Mesendoderm (in vitro differentiated cells): ENCODE measurements at places on chromosomes 2 and 18.

DNA sequence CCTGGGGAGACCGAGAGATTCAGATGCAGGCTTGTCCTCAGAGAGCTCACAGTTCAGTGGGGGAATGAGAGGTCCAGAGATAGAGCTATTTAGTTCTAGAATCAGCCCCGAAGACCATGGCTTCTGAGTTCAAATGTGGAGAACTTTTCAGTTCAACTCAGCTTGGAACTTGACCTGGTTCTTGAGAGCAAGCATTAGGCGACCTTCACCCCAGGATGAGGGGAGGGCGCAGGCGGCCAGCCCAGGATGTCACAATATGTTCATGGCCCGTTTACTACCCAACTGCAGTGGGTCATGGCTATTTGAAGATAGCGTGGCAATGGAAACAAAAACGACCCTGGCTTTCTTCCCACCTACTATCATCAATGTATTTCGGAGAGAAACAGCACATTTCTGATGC is 33.8 kb downstream of the DCDC2C start:
- no peaks in the 10 kb centered on the region for H3K36me3 ChIP-seq
- H3K4me3 ChIP-seq, result no peak overlapping the region
- H3K27ac ChIP-seq, result no peak overlapping the region
- no peak for DNase-seq
- no peaks in the 10 kb centered on the region for H3K4me1 ChIP-seq

- DNase-seq, result no peak
- H3K27me3 ChIP-seq, result no peaks in the 10 kb centered on the region
- H3K36me3 ChIP-seq, result no peaks in the 10 kb centered on the region
- no peaks in the 10 kb centered on the region for H3K4me1 ChIP-seq
- H3K27ac ChIP-seq, result no peak overlapping the region
These were observed 18.2 kb downstream of the SATB2 start for GRCh38 chr2:199439542-199439941.

DNA sequence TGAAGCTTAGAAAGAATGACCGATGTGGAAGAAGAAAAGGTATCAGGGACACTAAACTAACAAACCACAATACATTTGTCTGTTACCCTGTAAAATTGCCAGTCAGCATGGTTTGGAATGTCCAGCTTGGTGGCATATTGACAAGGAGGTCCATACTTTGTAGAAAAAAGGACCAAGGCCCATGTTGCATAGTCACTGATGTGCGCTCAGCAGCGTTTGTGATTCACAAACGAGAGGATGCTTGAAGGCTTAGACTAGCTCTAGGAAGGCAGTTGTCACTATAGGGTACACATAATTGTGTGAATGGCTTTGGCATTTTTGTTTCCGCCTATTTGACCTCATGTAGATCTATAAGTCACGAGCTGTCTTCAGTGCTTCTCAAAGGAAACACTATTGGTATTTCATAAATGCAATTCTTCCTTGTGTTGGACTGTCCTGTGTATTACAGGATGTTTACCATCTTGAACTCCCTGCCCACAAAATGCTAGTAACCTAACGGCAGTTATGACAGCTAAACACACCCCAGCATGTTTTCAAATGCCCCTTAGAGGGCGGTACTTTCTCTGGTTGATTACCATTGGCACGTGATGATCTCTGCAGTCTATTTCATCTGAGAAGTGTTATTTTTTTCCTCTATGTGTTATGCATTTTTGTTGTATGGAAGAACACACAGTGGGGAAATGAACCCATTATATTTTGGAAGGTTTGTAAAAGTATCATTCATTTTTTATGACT is 304.2 kb downstream of the CYRIA start:
- no peaks in the 10 kb centered on the region for H3K27me3 ChIP-seq
- DNase-seq, result no peak
- H3K36me3 ChIP-seq, result no peaks in the 10 kb centered on the region
- no peak overlapping the region for H3K27ac ChIP-seq

GRCh38 chr18:24201699-24202687 is 63.1 kb downstream of the CABYR start:
- H3K36me3 ChIP-seq, result no peaks in the 10 kb centered on the region
- no peaks in the 10 kb centered on the region for H3K4me1 ChIP-seq
- DNase-seq, result no peak
- H3K27me3 ChIP-seq, result no peaks in the 10 kb centered on the region
- no peak overlapping the region for H3K27ac ChIP-seq
- no peak overlapping the region for H3K4me3 ChIP-seq

DNA sequence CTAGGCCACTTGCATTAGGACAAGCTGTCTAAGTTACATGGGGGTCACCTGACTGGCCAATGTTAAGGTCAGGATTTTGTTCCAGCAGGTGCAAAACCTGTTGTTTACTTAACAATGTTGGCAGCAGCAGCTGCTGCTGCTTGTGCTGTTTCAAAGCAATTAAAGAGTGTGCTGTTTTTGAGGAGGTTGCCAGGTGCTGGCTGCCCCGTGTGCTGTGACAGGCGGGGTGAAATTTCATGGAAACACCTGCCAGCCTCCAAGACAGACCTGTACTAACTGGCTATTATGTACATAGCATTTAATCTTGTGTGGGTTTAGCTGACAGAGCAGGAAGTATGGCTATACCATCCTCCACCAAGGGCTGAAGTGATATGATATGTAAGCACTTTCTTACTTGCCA is 224.9 kb downstream of the ASXL3 start:
- H3K4me3 ChIP-seq, result no peak overlapping the region
- no peaks in the 10 kb centered on the region for H3K4me1 ChIP-seq
- no peak overlapping the region for H3K27ac ChIP-seq
- no peak for DNase-seq

DNA sequence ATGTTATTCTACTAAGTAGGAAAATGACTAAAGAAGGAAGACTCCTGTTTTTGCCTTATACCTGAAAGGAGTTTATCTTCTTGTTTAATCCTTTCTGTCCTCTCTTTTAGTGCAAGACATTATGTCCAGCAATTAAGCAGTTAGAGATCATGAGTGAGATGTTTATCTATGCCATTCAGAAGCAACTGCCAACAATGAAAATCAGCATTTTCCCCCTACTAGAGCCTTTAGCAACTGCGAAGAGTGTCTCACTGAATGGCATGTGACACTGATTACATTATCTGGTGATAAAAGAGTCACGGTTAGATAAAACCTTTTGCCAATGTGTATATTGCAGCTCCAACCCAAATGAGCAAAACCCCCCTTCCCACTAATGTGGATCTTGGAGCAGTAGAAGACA is 357.7 kb upstream of the SYT4 start:
- H3K4me3 ChIP-seq, result no peak overlapping the region
- H3K36me3 ChIP-seq, result no peaks in the 10 kb centered on the region
- no peaks in the 10 kb centered on the region for H3K27me3 ChIP-seq

- no peak for DNase-seq
- no peaks in the 10 kb centered on the region for H3K27me3 ChIP-seq
- no peak overlapping the region for H3K4me3 ChIP-seq
These were observed 79.7 kb downstream of the GBX2 start for GRCh38 chr2:236088368-236089057.

- H3K27me3 ChIP-seq, result no peaks in the 10 kb centered on the region
- no peak for DNase-seq
- H3K36me3 ChIP-seq, result no peaks in the 10 kb centered on the region
- no peaks in the 10 kb centered on the region for H3K4me1 ChIP-seq
- no peak overlapping the region for H3K27ac ChIP-seq
These were observed 110.9 kb downstream of the BCL2 start for GRCh38 chr18:63208676-63209075.

- no peaks in the 10 kb centered on the region for H3K36me3 ChIP-seq
- peaks cover 4% of the 10 kb centered on the region for H3K4me1 ChIP-seq
- no peak overlapping the region for H3K4me3 ChIP-seq
These were observed 125.6 kb downstream of the PLB1 start for GRCh38 chr2:28621172-28622100.

- no peaks in the 10 kb centered on the region for H3K4me1 ChIP-seq
- H3K27ac ChIP-seq, result no peak overlapping the region
- H3K4me3 ChIP-seq, result no peak overlapping the region
- H3K27me3 ChIP-seq, result no peaks in the 10 kb centered on the region
These were observed 53.5 kb downstream of the C18orf63 start for GRCh38 chr18:74368901-74369705.

DNA sequence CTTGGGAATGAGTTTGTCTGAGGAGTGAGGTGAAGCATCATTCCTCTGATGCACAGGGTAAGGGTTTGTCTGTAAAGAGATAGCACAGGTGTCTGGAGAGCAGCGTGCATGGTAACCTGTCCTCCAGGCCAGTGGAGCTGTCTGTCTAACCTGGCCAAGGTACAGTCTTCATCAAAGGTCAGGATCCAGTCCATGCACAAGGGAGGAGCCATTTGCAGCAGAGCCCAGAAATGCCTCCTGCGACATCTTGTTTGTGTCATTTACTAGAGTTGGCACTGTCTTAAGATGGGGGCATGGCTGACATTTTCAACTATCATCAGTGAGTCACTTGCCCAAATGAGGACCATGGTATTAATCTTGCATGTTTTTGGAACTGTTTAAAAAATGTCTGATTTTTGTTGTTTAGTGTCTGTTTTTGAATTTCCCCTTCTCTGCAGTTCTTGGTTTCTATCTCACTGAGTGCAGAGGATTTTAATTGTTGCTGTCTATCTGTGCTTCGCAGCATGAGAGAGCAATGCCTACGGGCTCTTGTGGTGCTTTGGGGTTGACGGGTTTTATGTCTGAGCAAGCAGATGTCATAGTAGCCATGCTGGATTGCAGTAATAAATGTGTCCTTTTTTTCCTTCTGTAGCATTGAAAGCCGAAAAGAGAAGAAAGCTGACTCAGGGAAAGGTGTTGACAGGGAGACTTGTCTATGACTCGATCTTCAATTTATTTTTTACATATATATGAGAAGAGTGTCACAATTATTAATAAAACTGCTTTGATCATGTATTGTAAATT is 91.3 kb downstream of the DPP4 start:
- H3K4me1 ChIP-seq, result no peaks in the 10 kb centered on the region
- no peaks in the 10 kb centered on the region for H3K27me3 ChIP-seq
- H3K36me3 ChIP-seq, result no peaks in the 10 kb centered on the region

GRCh38 chr2:210539578-210540416 is 16.6 kb upstream of the CPS1 start:
- no peak for DNase-seq
- H3K27me3 ChIP-seq, result no peaks in the 10 kb centered on the region
- H3K4me3 ChIP-seq, result no peak overlapping the region
- H3K36me3 ChIP-seq, result no peaks in the 10 kb centered on the region
- no peak overlapping the region for H3K27ac ChIP-seq
- no peaks in the 10 kb centered on the region for H3K4me1 ChIP-seq

DNA sequence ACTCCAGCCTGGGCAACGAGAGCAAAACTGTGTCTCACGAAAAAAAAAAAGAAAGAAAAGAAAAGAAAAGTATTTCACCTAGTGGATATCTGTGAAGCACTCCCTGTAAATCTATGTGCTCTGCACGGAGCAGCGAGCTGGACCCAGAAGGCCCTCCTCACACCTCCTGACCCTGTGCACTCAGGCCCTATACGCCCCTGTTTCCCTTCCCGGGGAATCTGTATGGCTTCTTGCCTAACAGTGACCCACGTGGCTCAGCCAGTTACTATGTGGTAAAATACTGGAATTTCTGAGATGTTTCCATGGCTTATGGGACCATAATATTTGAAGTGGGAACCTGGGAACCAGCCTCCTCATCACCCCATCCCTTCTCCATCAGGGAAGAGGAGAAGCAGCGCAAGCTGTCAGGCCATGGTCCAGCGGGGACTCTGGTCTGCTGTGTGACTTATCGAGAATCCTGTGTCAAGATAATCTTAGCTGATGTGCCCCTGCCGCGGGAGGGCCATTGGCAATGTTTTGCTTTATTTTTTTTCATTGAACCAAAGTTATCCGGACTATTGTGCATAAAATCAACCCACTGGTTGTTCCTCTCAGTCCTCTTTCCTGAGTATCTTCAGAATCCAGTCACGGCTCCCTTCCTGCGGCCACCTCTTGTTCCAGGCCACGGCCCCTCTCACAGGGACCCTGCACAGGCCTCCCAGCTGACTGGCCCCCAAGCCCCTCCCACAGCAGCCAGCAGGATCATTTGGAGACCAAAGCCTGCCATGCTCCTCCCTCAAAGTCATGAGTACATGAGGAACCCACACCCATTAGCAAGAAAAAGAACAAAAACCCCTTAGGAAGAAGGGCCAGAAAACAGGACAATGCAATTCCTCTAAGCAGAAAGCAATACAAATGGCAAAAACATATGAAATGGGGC is 30.6 kb downstream of the SDC1 start:
- H3K27me3 ChIP-seq, result no peaks in the 10 kb centered on the region
- no peaks in the 10 kb centered on the region for H3K36me3 ChIP-seq
- H3K4me1 ChIP-seq, result no peaks in the 10 kb centered on the region
- no peak overlapping the region for H3K27ac ChIP-seq
- DNase-seq, result no peak

DNA sequence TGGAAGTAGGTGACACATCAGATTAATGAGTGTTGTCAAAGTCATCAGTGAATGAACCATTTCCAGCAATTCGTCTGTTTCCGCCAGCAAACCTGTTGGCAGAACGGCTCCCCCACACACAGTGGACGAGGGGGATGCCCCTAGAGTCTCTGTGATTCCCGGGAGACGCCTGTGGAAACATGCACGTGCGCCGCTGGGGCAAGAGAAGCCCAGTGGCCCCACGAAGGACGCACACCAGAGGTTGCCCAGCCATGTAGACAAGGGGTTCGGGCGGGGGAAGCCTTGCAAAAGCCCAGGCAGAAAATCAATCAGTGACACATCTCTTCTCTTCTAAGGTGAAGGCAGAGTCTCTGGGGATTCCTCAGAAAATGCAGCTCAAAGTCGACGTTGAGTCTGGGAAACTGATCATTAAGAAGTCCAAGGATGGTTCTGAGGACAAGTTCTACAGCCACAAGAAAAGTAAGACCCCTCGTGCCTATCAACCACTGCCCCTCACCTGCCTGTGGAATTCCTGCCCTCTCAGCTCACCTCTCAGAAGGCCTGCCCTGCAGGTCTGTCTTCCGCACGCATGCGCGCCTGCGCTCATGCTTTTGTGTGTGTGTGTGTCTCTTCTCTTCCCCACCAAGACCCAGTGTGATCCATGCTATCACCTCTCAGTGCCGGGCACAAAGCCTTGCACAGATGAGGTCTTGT is 87.1 kb downstream of the INPP5D start:
- no peaks in the 10 kb centered on the region for H3K36me3 ChIP-seq
- no peak overlapping the region for H3K27ac ChIP-seq
- no peak overlapping the region for H3K4me3 ChIP-seq
- no peak for DNase-seq
- H3K4me1 ChIP-seq, result no peaks in the 10 kb centered on the region

DNA sequence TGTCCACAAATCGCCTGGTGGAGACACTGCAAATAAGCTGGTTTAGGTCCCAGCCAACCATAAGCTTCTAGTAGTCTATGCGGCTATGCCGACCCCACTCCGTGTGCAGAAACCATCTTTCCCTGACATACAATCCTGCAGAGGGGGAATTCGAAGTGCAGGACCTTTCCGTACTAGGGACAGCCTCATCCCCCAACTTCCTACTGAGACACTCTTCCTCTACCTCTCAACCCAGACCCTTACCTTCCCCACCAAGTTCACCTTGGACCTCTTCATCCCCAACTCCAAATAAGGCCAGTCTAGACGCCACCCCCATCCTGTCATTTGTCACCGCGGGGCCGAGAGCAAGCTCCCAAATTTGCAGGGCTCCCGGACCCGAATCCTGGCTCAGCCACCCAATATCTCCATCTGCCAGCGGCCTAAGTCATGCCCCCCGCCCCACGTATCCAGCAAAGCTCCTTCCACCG is 496 bp downstream of the SUCLG1 start:
- H3K4me3 ChIP-seq, result peak overlapping the region; percentile 89
- H3K27me3 ChIP-seq, result no peaks in the 10 kb centered on the region
- no peaks in the 10 kb centered on the region for H3K36me3 ChIP-seq
- peaks cover 6% of the 10 kb centered on the region for H3K4me1 ChIP-seq
- H3K27ac ChIP-seq, result no peak overlapping the region
